Stimulated activated CD4-positive, alpha-beta T cell treated with anti-CD3 and anti-CD28 coated beads, TNF-alpha, amount 100 ng/mL, for 48 hours (primary cell): ENCODE measurements at places on chromosomes 1 and 21.

DNA sequence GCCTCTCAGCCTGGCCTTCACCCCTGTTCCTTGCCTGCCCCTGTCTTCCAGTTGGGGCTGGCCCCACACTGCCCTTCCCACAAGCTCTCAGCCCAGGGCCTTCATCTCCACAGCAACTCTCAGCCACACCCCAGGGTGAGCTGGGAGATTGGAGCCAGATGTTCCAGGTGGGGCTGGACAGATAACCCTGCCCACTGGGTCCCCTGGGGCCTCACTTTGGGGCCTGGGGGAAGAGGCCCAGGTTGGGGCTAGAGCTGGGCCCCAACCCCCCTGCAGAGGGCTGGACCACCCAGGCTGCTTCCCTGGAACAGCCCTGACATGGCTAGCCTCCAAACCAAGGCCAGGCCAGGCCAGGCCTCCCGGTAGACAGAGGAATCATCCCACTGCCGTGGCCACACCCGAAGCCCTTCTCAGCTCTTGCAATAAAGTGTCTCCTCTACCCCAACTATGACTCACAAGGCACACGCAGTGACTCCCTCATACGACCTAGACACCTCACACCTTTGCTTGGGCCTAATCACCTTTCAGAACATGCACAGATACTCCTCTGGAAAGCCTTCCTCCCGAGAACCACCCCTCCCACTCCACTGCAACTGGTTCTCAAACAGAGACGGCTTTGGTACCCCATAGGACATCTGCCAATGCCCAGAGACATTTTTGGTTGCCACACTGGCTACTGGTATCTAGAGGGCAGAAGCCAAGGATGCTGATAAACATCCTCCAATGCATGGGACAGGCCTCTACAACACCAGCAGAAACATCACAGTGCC is 22.2 kb downstream of the SLC2A1 start:
- no peak for DNase-seq

DNA sequence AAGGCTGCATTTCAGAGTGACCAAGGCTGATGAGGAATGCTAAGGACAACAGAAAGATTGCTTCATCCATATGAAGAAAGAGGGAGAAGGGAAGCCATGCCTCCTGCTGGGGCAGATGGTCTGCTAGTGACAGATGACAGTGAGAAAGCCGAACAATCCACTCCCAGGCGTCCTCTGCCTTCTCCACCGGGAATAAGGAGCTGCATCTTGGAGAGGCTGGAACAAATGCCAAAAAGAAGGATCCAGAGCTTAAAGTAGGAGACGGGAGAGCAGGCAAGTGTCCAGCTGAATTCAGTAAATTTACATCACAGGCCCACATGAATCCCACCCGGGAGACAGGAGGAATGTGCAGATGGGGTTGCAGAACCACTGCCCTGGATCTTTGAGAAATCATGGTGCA is 33.4 kb downstream of the DDX20 start:
- DNase-seq: no peak

- no peak for DNase-seq
Measured at GRCh38 chr1:157352817-157353408, 199.4 kb downstream of the FCRL5 start.

DNA sequence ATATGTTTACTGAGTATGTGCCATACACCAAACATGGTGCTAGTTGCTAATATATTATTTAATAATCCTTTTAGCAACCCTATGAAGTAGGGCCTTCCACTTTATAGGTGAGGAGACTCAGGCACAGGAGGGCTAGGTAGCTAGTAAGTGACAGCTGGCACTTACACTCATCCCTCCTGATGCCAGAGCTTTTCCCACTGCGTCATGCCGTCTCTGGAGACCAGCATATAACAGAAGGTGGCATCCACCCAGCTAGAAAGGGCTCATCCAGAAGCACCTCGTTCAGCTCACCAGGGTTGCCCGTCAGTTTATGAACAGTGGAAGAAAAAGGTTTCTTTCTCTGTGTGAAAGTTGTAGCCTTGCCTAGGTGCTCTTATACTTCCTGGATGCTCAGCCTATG is 108.9 kb downstream of the NOS1AP start:
- DNase-seq: no peak

- no peak for DNase-seq
Measured at GRCh38 chr1:240086726-240087125, 5.0 kb upstream of the FMN2 start.
